Activated effector memory CD4-positive, alpha-beta T cell treated with Interleukin-2 at 50 U/mL for 16 hours (primary cell): ENCODE measurements at places on chromosomes 6 and 20.

DNA sequence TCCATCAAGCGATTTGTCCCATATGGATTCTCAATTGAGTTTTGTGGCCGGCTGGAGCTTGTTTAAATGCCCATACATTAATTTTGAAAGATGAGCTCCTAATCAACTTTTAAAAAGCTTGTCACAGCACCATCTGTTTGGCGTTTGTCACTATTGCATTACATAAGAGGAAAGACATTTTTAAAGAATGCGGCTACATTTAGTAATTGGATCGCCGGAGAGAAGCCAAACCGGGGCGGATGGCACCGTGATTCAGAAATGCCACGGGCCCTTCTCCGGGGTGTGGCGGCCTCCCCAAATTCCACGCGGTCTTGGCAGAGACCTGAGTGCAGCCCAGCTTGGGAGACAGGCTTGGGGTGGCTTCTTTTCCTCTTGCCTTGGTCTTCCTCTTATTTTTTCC, 67.7 kb upstream of the ZNFX1 start:
- DNase-seq = no peak

DNA sequence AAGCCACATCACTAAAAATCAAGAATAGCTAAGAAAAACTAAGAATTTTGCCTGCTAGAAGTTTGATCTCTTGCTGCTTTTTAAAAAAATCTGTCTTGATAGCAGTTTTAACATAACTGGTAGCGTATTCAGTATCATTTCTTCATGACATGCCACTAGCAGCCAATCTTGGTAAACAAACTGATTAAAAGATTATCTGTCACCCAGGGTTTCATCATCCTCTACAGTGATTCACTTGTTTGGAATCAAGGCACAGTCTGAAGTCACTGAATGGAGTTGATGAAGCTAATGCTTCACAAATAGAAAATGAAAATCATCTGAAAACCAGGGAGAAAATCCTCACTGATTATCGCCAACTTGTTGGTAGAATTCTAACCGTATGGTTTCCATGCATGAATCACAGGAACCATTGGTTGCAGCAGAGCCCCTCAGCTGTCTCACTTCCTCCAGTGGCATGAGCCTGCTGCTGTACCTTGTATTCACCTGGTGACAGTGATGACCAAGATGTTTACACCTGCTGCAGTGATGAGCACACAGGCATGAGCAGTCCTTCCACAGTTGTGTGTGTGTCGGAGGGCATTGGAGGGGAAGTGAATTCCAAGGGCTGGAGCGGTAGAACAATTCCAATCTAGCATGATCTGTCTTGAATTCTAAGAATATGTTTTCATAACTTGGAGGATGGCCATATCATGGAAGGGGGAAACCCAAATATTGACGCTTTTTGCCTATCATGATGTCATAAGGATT, 275.0 kb downstream of the KHDC1L start:
- DNase-seq = no peak

DNA sequence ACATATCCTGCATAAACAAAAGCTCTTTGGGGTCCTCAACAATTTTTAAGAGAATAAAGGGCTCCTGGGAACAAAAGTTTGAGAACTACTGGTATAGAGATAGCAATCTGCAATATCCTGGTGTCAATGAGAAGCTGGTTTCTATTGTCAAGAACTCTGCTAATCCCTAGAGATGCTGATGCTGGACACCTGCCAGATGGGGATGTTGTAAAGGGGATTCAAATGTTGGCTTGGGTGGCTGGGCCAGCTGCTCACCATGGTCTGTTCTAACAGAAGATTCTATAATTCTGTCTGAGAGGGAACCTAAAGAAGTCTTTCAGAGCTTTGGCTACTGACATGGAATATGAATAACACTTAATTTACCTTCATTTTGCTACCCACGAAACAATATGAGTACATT, 137.8 kb downstream of the BTBD9 start:
- no peak for DNase-seq

DNA sequence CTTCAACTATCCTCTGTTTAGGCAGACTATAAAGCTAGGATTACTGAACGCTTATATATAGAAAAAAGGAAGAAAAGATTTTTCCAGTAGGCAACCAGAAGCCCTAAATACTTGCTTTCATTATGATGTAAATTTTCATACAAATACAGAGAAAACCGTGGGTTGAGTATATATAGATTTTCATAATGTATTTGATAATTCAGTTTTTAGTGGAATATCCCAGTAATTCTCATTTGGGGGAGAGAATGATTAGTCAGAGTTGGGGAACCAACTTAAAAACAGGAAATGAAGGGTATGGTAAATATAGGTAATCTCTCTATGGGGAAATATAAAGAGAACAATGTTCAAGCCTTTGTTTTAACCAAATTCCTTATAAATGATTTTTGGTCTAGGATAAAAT, 154.0 kb upstream of the CITED2 start:
- DNase-seq = no peak

GRCh38 chr6:84771756-84772356, 7.5 kb upstream of the TBX18 start:
- no peak for DNase-seq

DNA sequence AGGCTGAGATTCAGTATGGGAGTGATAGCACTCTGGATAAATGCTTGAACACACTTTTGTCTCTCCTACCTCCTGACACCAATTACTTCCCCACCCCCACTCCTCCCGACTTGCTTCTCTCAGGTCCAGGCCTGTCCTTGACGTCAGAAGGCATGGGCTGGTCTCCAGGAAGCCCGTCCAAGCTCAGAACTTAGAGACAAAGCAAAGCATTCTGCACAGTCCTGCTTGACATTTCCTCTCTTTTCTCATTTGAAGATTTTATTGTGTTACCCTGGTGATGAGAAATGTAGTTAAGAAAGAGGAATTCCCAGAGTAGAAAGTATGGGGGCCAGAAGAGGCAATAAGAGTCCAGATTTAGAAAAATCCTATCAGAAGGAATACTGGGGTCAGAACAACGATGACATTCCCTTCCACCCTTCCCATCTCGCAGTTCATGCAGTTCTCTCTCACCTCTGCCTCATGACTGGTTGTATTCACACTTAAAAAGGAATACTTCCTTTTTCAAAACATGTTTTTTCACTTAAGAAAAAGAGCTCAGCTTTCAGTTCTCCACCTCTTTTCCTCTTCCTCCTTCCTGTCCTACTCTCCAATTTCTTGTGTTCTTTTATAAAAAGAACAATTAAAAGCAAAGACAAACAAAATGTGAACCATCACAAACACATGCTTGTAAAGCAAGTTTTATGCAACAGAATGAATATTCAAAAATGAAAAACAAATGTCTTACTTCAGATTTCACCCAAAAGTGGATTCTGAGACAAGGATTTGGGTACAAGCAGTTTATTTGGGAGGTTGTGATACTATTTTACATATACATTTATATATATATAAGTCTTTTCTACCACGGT, 18.5 kb upstream of the FAM184A start:
- no peak for DNase-seq

DNA sequence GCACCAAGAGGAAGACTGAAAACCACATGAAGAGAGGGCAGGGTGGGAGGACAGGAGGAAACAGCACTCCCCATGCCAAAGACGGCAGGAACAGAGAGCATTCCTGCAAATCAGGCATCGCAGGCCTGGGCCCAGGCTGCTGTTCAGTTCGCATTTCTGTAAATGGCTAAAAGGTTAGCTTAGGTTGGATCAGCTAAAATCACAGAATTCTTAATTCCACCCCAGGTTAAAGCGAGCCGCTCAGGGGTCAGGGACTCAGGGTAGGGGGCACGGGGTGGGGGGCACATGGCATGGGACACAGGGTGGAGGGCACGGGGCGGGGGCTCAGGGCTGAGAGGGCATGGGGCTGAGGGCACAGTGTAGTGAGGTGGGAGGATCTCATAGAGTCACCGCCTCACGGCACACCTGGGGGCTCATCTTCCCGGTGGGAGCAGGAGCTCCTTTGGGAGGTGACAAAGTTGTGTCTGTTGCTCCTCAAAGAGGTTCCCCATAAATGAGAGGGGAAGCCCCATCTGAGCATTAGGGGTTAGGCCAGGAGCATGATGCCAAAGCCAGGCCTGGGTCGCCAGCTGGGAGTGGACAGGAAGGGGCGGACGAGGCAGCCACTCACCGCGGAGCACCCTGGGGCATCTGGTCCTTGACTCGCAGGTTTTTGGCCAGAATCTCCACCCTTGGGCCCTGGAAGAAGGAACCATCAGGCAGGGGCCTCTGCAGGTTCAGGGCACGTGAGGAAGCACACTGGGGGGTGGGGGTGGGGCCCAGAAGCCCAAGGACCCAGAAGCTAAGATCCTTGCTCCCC, 200.7 kb downstream of the PREX1 start:
- no peak for DNase-seq

DNA sequence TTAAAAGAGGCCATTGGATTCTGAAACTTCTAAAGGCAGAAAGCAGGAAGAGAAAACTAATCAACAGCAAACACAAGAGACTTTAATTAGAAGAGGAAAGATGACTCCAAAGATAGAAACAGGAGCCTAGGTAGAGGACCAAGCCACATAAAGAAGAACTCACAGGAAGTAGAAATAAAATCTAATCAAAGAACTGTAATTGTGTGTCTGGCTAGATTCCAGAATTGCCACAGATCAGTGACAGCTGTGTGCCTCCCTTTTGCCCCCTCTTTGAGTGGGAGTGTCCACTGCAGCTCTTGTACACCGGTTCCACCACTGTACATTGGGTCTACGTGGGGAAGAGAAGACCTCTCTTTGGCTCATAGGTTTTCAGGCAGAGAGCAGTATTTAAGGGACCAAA, 22.3 kb upstream of the THEMIS start:
- no peak for DNase-seq

GRCh38 chr6:100918152-100918551, 37.0 kb upstream of the ASCC3 start:
- no peak for DNase-seq

GRCh38 chr20:33576432-33577125, 85.5 kb upstream of the C20orf144 start:
- DNase-seq = no peak

DNA sequence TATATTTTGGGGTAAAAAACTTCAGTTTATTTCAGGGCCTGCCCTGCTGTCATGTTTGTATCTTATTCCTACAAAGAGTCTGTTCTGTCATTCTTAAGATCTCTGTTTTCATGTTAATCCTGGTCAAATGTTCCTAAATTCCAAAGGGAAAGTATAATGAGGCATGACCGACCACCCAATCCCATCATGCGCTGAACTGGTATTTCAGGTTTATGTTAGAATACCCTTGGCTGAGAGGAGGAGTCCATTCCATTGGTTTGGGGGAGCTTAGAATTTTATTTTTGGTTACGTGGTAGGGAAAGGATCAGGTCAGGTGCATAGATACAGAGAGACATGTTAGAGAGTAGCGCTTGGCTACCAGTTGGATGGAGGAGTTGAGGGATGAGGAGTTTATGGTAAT, 25.7 kb downstream of the CFAP61 start:
- no peak for DNase-seq

DNA sequence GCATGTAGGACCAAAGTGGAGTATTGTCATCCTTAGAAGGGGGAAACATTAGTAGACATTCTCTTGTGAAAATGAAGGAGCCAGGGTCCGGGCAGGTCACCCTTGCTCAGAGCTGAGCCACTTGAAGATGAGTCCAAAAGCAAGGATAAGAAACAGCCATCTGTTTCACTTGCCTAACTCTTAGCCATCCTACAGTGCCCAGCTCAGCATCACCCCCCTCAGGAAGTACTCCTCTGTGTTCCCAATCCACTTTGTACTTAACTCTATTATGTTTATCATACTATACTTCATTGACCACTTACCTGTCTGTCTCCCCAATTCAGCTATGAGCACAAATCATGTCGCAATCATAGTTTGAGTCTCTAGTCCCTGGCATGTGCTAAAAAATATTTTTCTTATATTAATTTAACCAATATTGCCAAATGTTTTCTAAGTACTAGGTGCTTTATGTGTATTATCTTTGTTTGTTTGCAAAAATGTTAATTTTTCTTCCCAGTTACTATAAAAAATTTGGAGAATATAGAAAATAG, 8.1 kb upstream of the TOX2 start:
- DNase-seq = no peak

- no peak for DNase-seq
Measured at GRCh38 chr6:46918806-46919205, 2.9 kb downstream of the ADGRF5 start.

- no peak for DNase-seq
Measured at GRCh38 chr20:24488064-24488799, 18.8 kb downstream of the SYNDIG1 start.

DNA sequence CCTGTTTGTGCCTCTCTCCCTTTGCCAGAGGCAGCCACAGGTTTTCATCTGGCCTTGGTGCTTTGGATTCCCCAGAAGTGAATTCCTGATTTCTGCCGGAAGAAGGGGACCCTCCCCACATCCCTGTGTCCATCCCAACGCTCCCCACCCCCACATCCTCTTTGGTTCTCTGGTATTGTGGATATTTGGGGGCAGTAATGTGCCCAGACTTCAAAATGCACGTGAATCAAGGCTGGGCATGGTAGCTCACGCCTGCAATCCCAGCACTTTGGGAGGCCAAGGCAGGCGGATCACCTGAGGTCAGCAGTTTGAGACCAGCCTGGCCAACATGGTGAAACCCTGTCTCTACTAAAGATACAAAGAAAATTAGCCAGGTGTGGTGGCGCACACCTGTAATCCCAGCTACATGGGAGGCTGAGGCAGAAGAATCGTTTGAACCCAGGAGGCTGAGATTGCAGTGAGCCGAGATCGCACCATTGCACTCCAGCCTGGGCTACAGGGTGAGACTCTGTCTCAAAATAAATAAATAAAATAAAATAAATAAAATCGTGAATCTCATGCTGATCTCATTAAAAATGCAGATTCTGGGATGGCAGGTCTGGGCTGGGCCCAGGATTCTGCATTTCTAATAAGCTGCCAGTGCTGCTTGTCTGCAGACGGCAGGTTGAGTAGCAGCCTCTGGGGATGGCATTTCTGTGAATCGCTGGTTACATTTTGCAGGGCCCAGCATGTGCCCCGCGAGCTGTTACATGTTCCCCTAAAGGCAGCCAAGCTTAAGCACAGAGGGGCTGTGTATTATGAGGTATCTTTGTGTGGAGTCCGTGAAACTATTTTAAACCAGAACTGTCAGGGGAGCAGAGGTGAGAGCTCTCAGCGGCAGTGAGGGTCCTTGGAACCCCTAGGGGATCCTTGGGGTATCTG, 49.0 kb downstream of the SYNJ2 start:
- no peak for DNase-seq

- no peak for DNase-seq
Measured at GRCh38 chr6:31317036-31317435, 39.9 kb downstream of the HLA-B start.

- DNase-seq = no peak
Measured at GRCh38 chr6:111866857-111867256, 6.4 kb downstream of the FYN start.

- DNase-seq = no peak
Measured at GRCh38 chr20:39630215-39630908, 668.2 kb downstream of the DHX35 start.
